Foreskin fibroblast (primary cell): ENCODE measurements at places on chromosomes 4 and X.

- DNase-seq: no peak
Observed at GRCh38 chr4:20625426-20625825, 74.8 kb upstream of the PACRGL start.

DNA sequence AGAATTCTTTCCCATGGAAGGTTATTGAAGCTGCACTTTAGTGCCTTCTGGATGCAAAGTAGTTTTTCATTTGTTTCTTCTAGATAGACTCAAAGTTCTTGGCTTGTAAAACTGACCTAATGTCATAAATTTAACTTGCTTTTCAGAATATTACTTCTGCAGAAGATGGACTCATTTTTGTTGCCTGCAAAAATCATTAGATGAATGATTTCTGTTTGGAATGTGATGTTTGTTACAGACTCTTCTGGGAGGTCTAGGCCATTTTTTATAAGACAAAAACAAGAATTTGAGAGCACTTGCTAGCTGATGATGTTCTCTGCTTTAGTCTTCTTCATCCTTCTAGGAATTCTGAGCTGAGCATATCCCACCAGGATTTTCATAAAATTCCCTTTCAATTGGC lies 308.6 kb upstream of the GIMD1 start:
- DNase-seq: no peak

DNA sequence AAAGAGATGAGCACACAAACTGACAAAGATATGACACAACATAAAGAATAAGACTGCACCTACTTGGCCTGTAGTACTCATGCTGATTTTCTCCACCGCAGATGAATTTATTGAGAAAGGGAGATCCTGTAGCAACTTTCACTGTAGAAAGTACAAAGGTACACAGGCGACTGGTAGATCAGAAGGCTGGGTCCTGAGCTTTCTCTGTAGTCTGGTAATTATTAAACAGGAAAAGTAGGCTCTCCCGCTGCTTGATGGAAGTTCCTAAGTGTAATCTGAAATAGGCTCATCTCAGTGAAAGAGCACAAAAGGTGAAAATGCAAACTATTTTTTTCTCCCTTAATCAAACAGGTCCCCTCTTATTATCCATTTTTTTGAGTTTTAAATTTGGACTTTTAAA lies at the start of gene ADH6:
ADH6 (minus strand) TSS at position 175 of the 400 bp plus-strand sequence; CDS start at position 81, 94 bp downstream.
- DNase-seq: no peak

DNA sequence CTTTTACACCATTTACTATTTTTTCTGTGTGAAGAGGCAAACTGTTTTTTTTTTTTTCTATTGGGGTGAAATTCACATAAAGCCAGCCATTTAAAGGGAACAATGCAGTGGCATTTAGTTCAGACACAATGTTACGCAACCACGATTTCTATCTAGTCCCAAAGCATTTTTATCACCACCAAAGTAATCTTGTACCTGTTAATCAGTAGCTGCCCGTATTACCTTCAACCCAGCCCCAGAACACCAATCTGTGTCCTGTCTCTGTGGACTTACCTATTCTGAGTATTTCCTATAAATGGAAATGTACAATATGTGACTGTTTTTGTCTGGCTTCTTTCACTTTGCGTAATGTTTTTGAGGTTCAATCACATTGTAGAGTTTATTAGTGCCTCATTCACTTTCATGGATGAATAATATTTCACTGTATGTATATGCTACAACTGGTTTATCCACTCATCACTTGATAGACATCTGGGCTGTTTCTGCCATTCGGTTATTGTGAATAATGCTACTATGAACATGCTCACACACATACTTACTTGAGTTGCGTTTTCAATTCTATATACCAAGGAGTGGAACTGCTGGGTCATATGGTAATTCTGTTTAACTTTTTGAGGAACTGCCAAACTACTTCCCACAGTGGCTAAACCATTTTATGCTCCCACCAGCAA lies 116.2 kb downstream of the CDS1 start:
- DNase-seq: no peak

DNA sequence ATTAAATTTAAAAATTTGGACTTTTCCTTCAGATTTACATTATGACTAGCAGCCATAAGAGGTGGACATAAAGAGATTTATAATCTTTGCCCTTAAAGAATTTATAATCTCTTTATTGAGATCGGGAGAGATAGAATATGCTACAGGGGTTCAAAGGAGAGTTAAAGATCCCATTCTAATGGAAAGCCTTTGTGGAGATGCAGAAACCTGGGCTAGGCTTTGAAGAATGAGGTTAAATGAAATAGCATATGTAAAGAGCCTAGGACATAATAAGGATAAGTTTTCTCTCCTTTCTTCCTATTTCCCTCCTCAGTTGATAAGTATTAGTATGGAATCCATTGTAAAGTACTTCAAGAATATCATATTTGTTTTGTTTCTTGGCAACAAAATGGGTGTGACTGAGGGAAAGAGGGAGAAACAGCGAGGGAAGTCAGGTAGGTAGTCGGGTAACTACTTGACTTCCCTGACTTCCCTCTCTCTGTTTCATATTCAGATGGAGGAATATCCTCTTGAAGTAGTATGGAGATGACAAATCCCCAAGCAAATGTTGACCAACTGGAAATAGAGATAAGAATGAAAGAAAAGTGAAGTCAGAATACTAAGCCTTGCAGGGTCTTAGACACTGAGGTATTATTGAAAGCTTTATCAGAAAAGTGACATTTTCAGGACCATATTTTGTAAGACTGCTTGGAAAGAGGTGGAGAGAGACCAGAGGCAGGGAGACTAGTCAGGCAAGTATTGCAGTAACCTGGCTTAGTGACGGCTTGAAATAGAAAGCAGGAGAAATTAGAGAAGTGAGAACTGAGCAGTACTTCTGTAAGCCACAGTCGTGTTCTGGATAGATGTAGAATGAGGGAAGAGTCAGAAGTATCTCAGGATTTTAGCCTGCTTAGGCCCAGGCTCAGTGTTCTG lies 82.9 kb downstream of the PDLIM5 start:
- no peak for DNase-seq

GRCh38 chr4:144831971-144832370 lies 186.0 kb downstream of the HHIP start:
- DNase-seq: no peak

DNA sequence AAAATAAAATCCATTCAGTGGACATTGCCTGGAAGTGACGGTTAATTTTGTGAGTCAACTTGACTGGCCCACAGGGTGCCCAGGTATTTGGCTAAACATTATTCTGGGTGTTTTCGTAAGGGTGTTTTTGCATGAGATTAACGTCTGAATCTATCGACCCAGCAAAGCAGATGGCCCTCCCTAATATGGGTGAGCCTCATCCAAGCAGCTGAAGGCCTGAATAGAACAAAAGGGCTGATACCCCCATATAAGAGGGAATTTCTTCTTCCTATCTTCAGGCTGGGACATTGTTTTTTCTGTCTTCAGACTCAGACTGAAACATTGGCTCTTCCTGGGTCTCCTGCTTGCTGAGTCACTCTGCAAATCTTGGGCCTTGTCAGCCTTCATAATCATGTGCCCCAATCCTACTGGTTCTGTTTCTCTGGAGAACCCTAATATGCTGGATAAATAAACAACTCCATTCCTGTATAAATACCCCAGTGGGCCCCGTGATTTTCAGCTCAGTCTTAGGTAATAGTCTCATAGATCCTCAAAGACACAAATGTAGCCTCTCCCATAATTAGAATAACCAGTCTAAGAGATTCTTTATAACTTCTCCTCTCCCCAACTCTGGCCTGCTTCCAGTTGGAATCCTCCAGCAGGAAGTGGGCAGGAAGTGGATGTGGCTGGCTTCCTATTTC lies 33.1 kb upstream of the DDX3X start:
- DNase-seq: peak; percentile 67

GRCh38 chr4:165678936-165679325 lies 194.1 kb upstream of the TLL1 start:
- no peak for DNase-seq

DNA sequence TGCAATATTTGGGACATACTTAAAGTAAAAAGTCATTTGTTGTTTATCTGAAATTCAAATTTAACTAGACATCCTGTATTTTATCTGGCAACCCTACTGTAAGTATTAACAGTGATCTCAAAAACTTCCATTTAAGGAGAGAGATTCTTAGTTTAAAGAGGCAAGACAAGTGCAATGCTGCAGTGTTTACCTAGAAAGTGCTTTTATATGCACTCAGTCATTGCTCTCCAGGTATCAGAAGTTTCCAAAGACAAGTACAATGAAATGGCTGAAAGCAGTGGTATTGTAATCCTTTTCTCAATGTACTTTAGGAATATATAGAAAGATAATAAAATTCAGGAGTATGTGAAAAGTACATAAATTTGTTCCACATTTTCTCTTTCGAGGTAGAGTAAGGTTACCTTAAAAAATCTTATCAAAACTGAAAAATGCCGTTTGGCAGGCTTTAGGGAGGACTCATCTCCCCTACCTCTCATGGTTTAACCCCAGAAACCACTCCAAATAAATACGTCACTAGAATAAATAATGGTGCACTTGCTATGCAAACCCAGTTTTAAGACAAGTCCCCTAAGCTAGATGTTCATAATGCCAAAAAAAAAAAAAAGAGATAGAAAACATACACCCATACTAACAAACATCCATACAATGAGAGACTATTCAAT lies 45.7 kb downstream of the ELF2 start:
- DNase-seq: no peak

DNA sequence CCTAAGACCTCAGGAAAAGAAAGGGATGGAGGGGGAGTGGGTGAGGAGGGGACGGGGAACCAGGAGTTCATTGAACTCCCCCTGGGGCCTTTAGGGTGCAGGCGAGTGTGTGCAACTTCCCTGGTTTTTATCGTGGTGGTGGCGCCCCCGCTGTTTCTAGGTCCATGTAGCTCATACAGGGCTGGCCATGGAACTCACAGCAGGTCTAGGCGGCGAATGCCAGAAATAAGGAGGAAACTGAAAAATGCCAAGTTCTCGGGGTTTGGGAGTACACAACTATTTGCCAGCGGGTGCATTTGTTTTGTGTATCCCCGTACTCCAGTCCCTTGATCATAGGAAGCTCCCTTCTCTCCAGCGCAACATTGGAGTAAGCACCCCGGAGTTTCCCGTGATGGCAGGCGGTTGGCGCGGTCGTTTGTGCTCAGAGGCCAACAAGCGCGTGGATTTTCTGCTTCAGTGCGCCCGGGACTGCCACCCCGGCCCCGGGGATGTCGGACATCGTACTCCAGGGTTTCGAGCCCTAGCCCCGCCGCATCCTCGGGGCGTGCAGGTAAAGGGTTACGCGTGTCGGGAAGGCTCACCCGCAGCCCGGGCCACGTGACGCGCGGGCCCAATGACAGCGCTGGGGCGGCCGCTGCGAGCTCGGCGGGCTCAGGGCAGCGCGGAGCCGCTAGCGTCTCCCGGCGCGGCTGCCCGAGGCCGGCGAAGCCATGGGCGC lies 208.9 kb downstream of the NWD2 start:
- peak; percentile 3 for DNase-seq

GRCh38 chrX:82816001-82816400 lies 692.1 kb upstream of the POU3F4 start:
- DNase-seq: no peak

DNA sequence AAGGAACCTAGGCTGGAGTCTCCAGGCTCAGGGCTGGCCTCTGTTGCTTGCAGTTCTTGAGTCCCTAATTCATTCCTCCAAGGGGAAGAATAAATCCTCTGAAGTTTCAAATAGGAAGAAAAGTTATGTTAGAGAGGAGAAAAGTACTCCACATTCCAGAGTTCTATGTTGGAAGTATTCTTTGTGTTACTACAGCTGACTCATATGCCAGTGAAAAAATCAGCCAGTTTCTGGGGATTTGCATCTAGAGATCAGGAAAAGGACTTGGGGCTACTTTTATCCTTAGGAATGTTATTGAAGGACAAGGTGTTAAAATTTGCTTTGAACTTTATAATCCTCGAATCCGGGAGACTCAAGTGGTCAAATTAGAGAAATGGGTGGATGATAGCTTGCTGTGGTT lies 11.7 kb upstream of the NUDT9 start:
- DNase-seq: peak; percentile 44

GRCh38 chr4:98505992-98506391 lies 152.4 kb downstream of the TSPAN5 start:
- DNase-seq: no peak

- DNase-seq: no peak
Observed at GRCh38 chr4:33349376-33349775, 2629.2 kb downstream of the PCDH7 start.

DNA sequence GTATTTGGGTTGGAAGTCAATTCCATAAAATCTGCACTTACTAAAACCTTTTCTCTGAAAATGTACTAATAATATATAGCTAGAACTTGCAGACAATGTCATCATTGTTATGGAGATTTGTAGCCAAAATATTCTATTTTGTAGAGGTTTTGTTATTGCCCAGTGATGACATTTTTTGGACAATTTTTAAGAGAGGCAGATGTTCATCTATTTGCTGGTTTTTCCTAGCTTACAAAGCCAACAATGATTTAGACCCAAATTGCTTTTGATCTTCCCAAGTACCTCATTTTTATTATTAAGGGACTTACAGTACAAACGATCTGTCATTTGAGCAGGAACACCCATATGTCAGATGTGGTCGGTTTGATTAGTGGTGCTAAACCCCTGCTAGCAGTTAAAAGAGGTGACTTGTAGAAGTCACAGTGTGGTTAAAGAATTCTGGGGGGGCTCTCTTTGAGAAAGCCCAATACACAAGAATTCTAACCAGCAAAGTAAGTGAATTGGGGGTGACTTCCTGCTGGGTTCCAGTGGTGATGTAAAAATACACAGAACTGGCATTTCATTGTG lies 136.2 kb downstream of the KIT start:
- DNase-seq: no peak

GRCh38 chrX:23380581-23380980 lies 45.9 kb downstream of the PTCHD1 start:
- DNase-seq: no peak

GRCh38 chr4:153729895-153730294 lies 29.9 kb downstream of the RNF175 start:
- DNase-seq: peak; percentile 23

GRCh38 chr4:143358923-143359643 lies 22.4 kb downstream of the GAB1 start:
- peak; percentile 80 for DNase-seq

- peak; percentile 49 for DNase-seq
Observed at GRCh38 chrX:130728208-130728607, 174.8 kb downstream of the ENOX2 start.

DNA sequence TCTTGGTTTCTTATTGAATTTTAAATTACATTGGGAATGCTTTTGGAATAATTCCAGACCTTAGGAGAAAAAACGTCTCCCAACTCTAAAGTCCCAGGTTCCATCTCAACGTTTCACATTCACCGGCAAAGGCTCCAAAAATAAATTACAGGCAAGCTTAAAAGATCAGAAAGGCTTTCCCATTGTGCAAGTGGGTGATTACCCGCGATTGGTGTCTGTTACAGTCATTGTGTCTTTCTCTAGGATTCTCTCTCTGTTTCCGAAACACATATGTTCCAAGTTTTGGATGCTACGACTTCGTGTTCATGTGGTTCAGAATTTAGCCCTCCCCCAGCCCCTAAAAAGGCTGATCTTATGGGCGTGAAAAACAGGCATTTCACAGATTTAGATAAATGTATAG lies 41.8 kb downstream of the PALLD start:
- no peak for DNase-seq

DNA sequence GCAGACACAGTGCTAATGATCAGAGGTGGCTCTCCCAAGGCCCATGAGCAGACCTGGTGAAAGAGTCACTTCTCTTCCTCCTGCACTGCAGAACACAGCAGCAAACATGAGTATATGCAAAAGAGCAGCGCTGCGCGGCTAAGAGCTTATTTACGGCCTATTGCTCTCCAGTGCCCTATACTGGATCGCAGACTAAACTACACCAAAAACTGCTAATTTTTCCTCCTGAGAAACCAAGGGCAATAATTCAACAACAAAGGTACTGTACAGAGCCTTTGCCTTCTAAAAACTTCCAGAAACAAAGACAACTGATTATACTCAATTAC lies 702.5 kb downstream of the ARAP2 start:
- no peak for DNase-seq

- DNase-seq: no peak
Observed at GRCh38 chr4:146661367-146661766, 22.7 kb downstream of the POU4F2 start.
